ENCODE measurements at places on chromosomes 7 and 10. TPM values are rescaled to one million over a fixed set of nuclear protein-coding genes. Genes with fewer than 3 reads are reported as not detected.

DNA sequence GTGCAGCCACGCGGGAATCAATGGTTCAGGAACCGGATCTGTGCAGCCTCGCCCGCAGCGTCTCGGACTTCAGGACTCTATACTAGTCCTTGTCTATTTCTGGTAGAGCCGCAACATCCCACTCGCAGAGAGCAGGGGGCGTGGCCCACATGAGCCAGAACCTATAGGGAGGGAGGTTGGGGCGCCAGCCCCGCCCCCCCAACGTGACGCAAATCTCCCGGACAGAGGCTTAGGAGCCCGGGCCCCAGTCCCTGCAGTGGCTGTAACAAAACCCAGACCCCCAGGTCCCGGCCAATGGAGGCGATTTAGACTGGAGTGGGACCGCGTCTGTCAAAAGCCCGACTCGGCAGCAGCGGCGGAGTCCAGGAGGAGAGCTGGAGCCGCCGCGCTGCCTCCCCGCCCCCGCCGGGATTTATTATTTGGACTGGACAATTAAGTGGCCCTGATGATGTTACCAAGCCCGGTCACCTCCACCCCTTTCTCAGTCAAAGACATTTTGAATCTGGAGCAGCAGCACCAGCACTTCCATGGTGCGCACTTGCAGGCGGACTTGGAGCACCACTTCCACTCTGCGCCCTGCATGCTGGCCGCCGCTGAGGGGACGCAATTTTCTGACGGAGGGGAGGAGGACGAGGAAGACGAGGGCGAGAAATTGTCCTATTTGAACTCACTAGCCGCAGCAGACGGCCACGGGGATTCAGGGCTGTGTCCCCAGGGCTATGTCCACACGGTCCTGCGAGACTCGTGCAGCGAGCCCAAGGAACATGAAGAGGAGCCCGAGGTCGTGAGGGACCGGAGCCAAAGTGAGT, at the start of gene NKX2-3:
NKX2-3 (plus strand) TSS at position 256 of the 809 bp plus-strand sequence; CDS start at position 446, 190 bp downstream.
- no peak for DNase-seq
- peaks cover 88% of the 10 kb centered on the region for H3K27me3 ChIP-seq
- H3K36me3 ChIP-seq: peaks cover 7% of the 10 kb centered on the region
- H3K4me1 ChIP-seq: peaks cover 30% of the 10 kb centered on the region
- no peak within 1 kb of the TSS for H3K27ac ChIP-seq
- H3K4me3 ChIP-seq: no peak within 1 kb of the TSS

OR6B1 gene
- not detected for total RNA-seq

CFAP70 gene
- 1.4 TPM for total RNA-seq

CYP2C18 gene
- total RNA-seq: 0.17 TPM

Data from chondrocyte (in vitro differentiated cells).